ENCODE measurements at places on chromosomes 12 and 14. TPM values are rescaled to one million over a fixed set of nuclear protein-coding genes. Genes with fewer than 3 reads are reported as not detected.

The RNASE4 gene
- 29.1 TPM for total RNA-seq

The ARHGEF40 gene
- total RNA-seq = 16.4 TPM

The ADAMTS20 gene
- under 0.01 TPM for total RNA-seq

The POTEG gene
- total RNA-seq = not detected

The CKAP4 gene
- total RNA-seq = 312 TPM

The GUCY2C gene
- total RNA-seq = not detected

The C1R gene
- total RNA-seq = 197 TPM

The CDCA3 gene
- 2.0 TPM for total RNA-seq

The OR4E2 gene
- not detected for total RNA-seq

The RNASE3 gene
- total RNA-seq = not detected

The NYNRIN gene
- total RNA-seq = 6.4 TPM

The CLIP1 gene
- total RNA-seq = 69.0 TPM

The KRT79 gene
- total RNA-seq = not detected

The KRT3 gene
- total RNA-seq = not detected

The TAS2R14 gene
- 1.7 TPM for total RNA-seq

The SERPINA9 gene
- not detected for total RNA-seq

The RDH5 gene
- total RNA-seq = 3.7 TPM

The GSG1 gene
- 0.28 TPM for total RNA-seq

The DCN gene
- 1,181 TPM for total RNA-seq

The TAS2R42 gene
- total RNA-seq = not detected

The CSRP2 gene
- total RNA-seq = 25.5 TPM

The PYGL gene
- 78.5 TPM for total RNA-seq

The ZNF641 gene
- total RNA-seq = 10.2 TPM

The ESRRB gene
- not detected for total RNA-seq

The CCDC88C gene
- total RNA-seq = 0.85 TPM

The ANKRD33 gene
- not detected for total RNA-seq

The MIP gene
- total RNA-seq = not detected

The BCDIN3D gene
- total RNA-seq = 3.9 TPM

The GPHN gene
- total RNA-seq = 6.5 TPM

The FOXG1 gene
- under 0.01 TPM for total RNA-seq

All from smooth muscle cell of bladder (primary cell).